ENCODE measurements at places on chromosomes 5 and 9.

GRCh38 chr5:68217047-68217355 is 1.4 kb downstream of the PIK3R1 start:
- no peak for DNase-seq

GRCh38 chr9:114889802-114890224 is 40.6 kb downstream of the TNFSF8 start:
- DNase-seq = no peak

DNA sequence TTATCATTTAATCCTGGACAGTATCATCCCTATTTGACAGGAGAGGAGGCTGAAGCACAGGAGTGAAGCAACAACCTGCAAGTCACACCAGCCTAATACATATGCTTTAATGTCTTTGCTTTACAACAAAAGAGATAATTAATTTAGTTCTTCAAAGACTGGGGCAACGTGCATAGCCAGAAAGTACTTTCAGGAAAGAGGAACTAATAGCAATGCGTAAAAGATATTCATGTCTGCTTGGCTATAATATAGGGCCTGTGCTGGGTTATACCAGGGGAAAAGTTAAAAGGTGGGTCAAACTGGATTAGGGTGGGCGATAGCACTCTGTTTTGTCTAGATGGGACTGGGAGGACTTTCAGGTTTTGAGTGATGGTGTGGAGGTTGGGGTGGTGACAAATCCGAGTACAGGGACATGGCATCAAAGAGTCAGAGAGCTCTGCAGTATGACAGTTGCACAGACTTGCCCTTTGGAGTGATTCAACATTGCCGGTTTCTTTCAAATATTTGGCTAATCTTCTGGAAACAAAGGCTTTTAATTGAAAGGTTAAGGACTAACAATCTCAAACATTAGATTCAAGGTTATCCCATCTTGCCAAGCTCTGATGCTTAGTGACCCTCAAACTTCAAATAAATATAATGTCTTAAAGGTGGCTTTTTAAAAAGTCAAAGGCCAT is 11.9 kb downstream of the DAB2 start:
- DNase-seq = no peak

- DNase-seq = no peak
Measured at GRCh38 chr5:53326424-53327153, 153.8 kb upstream of the FST start.

DNA sequence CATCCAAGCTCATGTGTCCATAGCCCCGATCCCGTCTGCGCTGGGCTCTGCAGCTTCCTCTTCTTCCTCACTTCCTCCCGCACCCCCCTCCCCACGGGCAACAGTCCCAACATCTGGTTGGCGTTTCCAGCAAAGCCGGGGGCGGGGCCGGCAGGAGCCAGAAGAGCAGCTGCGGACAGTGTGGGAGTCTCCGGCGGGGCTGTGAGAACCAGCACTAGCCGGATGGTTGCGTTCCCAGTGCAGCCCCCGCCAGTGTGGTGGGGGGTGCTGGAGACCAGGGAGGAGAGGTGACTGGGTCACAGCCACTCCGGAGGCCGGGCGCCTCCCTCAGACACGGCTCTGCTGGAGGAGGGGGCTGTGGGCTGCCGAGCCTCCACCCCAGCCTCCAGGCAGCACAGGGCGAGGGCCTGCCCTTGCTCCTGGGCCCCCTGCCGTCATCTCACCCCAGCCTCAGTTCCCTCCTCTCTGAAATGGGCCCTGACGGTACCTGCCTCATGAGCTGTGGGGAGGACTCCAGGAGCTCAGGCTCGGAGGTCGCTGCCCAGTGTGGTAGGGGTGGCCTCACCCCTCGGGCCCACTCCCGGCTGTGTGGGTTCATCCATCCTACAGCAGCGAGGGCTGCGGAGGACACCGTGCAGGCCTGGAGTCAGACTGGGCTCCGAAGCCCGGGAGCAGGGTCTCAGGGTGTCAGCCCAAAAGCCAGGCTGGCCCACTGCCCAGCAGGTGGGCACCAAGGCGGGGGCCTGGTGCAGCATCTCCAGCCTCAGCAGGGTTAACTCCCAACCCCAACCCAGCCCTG is 41.5 kb upstream of the NOTCH1 start:
- DNase-seq = no peak

DNA sequence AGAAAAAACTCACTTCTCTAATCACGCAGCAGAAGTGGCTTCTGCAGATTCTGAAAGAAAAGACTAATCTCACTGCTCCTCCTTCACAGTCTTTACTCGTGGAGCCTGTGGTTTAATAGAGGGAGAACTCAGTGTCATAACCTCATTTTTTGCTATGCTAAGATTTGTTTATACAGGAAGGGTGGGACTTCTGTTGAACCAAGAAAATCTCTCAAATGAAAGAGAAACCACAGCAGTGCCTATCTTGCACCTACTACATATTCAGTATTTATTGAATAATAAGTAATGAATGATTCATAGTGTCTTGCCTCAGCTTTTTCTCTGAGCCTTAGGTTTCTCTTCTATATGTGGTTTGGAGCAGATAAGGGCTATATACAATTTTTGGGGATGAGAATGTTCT is 136.1 kb upstream of the DMAC1 start:
- DNase-seq = no peak

DNA sequence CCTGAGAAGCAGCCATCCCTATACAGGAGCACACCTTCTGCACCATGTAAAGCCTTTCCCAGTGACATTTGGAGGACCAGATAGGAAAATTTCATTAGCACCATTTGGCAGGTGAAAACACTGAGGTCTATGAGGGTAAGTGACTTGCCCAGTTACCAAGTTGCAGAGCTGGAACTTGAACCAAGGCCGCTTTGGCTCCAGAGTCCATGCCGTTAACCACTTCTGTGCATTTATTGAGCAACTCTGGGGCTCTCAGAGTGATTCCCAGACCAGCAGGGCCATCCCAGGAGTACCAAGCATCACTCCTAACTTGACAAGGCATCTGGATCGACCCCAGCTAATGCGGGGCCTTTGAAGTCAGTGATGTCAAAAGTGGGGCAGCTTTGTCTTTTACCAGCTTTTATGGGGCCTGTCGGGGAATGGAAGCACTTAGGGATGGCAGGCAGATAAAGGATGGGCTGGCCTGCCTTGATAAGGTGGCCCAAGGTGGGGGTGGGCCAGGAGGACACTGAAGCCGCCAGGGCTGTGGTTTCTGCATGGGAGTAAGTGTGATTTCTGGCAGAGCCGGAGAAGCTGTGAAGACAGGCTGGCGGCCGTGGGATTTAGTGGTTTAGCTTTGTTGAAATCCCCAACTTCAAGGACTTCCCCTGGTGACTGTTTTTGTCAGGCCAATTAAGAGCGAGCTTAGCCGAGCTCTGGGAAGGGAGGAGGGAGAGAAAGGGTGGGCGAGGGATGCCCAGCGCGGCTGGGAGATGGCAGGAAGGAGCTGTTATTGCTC is 127.3 kb downstream of the MACROH2A1 start:
- no peak for DNase-seq
